ENCODE measurements at places on chromosomes 1 and 21.

DNA sequence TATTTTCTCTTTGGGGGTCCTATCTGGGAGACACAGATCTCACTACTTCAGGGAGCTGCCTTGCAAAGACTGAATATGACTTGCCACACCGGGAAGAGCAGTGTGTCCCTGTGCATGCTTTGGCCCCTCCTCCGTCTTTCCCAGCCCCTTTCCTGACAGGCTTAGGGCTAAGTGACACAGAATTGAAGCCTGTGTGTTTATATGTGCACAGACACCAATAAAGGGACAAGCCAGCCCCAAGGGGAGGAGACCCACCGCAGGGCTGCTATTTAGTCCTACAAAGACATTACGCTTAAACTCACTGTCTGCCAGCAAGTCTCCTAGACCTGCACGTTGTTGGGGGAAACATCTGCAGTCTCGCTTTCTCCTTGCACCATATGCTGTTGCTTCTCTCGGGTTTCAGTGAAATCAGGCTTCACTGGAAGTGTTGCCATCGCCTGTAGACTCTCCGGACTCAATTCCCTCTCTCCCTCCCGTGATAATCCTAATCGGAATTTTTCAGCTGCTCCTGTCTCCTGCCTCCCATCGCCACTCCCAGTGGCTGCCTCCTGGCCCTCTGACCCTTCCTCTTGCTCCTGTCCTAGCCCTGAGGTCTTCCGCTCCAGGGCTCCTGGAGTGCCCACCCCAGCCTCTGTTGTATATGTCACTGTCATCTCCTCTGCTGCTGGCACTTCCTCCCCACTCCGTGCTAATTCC, 58.5 kb upstream of the LRRC53 start:
- DNase-seq, result no peak

- DNase-seq, result no peak
Observed at GRCh38 chr1:206569556-206569955, 42.7 kb downstream of the EIF2D start.

GRCh38 chr1:151251656-151252470, 2.7 kb upstream of the PSMD4 start:
- peak; percentile 30 for DNase-seq

- DNase-seq, result no peak
Observed at GRCh38 chr1:56225964-56226815, 353.2 kb downstream of the PLPP3 start.

DNA sequence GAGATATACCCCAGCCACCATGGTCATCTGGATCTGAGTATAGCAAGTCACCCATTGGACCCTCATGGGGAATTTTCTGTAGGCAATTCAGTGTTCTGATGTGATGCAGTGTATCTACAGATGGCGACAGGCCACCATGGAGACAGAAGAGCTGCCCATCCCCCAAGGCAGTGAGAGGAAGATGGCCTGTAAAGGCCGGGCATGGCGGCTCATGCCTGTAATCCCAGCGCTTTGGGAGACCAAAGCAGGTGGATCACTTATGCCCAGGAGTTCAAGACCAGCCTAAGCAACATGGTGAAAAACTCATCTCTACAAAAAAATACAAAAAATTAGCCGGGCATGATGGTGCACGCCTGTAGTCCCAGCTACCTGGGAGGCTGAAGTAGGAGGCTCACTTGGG, 41.1 kb upstream of the CTPS1 start:
- DNase-seq, result no peak

GRCh38 chr1:85577419-85578320, 2.9 kb upstream of the CCN1 start:
- DNase-seq, result no peak

- no peak for DNase-seq
Observed at GRCh38 chr21:42395905-42396651, at the start of gene TMPRSS3. TSS of gene TMPRSS3 (minus strand) at chr21:42396052. CDS start at chr21:42395417, 635 bp downstream.

DNA sequence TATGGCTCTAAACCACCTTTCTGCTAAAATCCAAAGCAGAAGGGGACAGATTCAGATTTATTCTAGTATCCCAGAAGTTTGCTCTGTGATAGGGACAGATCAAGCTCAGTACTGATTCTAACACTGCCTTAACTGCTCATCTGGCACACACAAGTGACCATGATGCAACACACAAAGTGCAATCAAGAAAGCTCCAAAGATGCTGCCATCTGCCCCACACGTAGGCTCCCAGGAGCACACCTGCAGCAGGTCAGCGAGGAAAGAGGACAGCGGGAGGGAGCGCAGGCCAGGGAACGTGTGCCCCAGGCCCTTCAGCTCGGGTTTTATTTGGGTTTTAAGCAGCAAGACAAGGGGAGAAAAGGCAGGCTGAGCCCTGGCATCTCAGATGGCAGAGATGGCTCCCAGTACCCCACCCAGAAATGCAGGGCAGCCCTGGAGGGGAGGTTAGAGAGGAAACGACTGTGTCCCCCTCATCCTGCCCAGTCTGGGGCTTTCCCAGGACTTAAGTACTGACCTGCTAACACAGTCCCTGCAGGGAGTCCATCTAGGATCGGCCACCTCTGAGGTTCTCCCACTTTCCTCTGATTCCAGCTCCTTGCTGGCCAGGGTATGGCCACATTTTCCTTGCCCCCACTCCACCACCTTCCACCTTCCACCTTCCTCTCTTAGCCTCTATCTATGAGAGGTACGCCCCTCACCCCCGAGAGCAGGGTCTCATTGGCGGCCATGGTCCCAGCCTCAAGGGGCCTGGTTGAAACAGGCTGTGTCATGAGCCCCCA, 1.2 kb downstream of the TRIM11 start:
- no peak for DNase-seq

DNA sequence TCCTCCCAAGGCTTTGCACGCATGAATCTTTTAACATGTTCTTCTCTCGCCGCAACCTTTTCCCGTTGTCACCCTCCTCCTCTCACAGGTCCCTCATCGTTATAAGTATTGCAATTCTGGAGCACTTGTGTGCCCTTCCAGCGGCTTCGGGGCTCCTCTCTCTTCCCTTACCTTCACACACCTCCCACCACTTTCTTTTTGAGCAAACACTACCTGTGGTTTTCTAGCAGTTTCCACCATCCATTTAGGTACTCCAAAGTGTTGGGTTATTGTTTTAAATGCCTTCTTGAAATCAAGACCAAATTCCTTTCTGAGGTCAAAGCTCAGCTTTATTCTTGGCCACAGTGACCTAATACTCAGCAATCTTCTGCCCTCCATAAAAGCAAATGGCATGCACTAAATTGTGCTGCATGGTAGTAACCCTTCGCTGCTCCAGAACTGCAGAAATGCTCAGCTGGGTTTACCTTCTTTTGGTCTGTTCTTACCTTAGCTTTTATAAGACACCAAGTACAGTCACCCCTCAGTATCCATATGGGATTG, 472.4 kb downstream of the SETD4 start:
- no peak for DNase-seq

GRCh38 chr1:168348146-168348709, 67.6 kb downstream of the TBX19 start:
- DNase-seq, result no peak

DNA sequence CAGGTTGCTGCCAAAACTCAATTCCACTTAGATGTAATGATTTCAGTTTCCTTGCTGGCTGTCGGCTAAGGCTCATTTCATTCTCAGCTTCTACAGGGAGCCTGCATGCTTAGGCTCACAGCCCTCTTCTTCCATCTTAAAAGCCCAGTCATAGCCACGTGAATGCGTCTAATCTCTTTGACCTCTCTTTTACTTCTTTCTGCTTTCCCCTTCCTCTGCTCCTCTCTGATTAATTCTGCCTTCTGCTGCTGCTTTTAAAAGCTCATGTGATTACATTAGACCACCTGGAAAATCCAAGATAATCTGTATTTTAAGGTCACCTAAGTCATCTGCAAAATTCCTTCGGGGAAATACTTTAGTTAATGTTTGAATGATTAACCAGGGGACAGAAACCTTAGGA, 812.8 kb upstream of the BRINP3 start:
- DNase-seq, result no peak

- no peak for DNase-seq
Observed at GRCh38 chr1:204837440-204838084, 33.1 kb upstream of the NFASC start.

DNA sequence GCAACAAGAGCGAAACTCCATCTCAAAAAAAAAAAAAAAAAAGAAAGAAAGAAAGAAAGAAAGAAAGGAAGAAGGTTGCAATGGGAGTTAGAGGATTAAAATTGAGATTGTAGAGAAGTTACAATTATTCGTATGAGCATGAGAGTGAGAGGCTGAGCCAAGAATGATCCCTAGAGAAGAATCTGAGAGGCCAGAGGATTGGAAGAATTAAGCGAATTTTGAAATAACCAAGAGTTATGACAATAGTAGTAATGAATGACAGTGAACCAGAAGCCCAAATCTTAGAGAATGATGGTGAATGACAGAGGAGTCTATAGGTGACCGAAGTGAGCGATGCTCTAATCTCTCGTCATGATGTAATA, 369 bp upstream of the ZYG11B start:
- DNase-seq, result no peak

GRCh38 chr1:179807291-179807690, 64.2 kb downstream of the FAM163A start:
- no peak for DNase-seq

GRCh38 chr1:115426956-115427355, 88.9 kb upstream of the NGF start:
- no peak for DNase-seq

DNA sequence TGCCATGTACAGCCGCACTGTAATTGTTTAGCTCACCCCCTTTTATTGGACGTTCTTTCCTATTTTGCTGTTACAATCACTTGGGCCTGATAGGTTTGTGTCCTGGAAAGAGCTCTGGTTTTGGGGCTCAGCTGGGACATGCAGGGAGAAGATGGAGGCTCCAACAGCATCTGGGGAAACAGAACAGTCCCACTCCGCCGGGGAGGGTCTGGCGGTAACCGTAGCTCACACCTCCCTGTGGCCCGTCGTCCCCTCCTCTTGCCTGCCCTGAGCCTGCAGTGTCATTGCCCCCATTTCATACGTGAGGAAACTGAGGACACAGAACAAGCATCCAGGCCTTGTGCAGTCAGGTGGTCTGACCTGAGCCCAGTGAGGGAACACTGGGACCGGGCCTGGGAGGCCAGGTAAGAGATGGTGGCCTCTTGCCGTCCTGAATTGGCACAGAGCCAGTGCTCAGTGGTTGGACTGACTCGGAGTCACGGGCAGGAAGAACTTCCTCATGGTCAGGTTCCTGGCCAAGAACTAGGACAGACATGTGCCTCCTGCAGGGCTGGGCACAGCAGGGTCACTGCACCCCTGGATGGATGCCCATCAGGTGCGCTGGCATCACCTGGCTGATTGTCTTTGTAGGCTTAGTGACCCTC, 41.8 kb downstream of the S100B start:
- no peak for DNase-seq

DNA sequence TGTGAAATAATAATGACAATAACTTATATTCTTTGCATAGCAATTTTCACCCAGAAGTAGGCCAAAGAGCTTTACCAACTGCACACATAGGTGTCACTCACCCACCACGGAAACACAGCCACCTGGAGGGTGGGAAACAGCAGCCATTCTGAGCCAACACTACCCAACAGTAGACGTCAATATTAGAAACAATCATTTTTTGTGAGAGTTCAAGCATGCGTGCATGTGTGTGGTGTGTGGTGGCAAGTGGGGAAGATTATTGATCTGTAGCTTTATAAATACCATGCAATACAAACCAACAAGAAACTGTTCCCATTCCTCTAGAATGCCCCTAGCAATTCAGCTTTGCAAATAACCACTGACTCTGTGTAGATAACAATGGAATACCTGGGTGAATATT, 19.1 kb downstream of the PROX1 start:
- no peak for DNase-seq

DNA sequence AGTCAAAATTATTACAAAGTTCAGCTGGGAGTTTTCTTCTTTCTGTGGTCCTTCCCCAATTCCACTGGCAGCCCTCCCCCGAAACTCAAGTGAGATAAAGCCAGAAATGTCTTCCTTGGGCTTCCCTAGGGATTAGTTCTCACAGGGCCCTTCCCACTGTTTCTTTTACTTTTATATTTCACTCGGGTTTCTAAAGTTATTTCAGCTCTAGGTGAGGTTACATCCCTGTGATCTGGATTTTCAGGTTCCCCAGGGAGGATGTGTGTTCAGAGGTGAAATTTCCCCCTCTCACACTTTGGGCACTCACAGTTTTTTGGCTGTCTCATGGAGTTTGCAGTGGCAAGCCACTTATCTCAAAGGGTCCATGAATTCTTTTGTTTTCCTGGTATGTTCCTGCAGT, 77.3 kb downstream of the DRAM2 start:
- no peak for DNase-seq

GRCh38 chr1:162327788-162328165, 48.9 kb downstream of the SPATA46 start:
- DNase-seq, result no peak

DNA sequence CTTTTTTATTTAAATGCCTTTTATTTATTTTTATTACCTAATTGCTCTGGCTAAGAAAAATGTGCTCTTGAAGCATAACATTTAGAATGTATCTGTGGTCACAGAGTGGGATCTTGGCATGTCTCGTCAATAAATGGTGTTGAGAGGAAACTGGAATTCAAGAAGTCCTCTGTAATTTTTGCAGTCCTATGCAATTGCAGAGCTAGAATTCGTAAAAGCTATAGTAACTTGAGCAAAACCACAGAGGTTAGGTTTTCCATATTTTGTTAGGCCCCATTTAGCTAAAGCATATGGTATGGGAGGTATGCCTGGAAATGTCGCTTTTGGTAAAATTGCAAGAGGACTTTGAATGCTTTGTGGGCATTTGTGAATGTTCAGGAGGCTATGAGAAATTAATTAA, 466.7 kb upstream of the NFIA start:
- no peak for DNase-seq

GRCh38 chr1:30196872-30197638, 526.3 kb downstream of the MATN1 start:
- DNase-seq, result no peak

- DNase-seq, result peak; percentile 88
Observed at GRCh38 chr1:153566414-153567371, 1.0 kb upstream of the S100A2 start.

DNA sequence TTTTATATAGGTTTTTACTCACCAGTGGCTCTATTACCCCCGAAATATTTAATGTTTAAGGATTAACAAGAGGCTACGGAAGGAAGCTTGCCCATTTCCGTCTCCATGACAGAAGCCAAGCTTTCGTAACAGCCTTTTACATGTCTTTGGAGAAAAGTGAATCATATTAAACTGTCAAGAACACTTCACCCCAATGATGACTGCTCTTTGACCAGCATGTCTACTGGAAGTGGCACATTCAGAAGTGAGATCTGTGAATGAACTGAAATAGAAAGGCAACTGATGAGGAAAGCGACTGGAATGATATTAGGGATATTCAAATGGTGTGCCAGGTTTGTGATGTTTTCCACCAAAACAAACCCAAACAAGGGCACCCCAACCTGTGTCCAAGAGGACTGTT, 8.5 kb upstream of the PRDM15 start:
- no peak for DNase-seq

- no peak for DNase-seq
Observed at GRCh38 chr21:42231756-42232155, 12.8 kb downstream of the ABCG1 start.

All from activated effector memory CD4-positive, alpha-beta T cell treated with Interleukin-2 at 50 U/mL for 16 hours (primary cell).